Endodermal cell (in vitro differentiated cells): ENCODE measurements at places on chromosomes 2 and 18. TPM values are rescaled to one million over a fixed set of nuclear protein-coding genes. Genes with fewer than 3 reads are reported as not detected.

SPATA3 gene
- not detected in 3 replicates for total RNA-seq

TDRD15 gene
- total RNA-seq = 0.29 and 0.44 TPM in 2 replicates

DNA sequence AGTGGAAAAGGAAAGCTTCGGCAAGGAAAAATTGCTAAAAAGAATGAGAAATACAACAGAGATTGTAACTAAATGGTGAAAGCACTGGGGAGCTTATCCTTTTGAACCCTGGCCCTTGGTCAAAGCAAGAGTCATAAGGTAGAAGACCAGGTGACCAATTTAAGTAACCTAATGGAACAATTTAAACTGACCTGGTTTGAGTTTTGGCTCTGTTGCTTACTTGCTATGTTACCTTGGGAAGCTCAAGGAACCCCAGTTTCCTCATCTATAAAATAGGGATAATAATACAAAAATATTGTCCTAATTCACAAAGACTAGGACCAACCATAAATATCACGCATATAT lies 48.6 kb downstream of the NHEJ1 start:
- no peaks in the 10 kb centered on the region for H3K27me3 ChIP-seq
- no peak overlapping the region for H3K4me3 ChIP-seq
- H3K36me3 ChIP-seq = no peaks in the 10 kb centered on the region
- peaks cover 6% of the 10 kb centered on the region for H3K4me1 ChIP-seq
- H3K27ac ChIP-seq = no peak overlapping the region

- H3K4me1 ChIP-seq = no peaks in the 10 kb centered on the region
- H3K4me3 ChIP-seq = no peak overlapping the region
- no peaks in the 10 kb centered on the region for H3K27me3 ChIP-seq
- H3K27ac ChIP-seq = no peak overlapping the region
These were observed 80.7 kb upstream of the MEX3C start for GRCh38 chr18:51278045-51278649.

- no peaks in the 10 kb centered on the region for H3K27me3 ChIP-seq
- no peak overlapping the region for H3K27ac ChIP-seq
- no peaks in the 10 kb centered on the region for H3K36me3 ChIP-seq
- H3K4me3 ChIP-seq = no peak overlapping the region
These were observed 227.8 kb upstream of the CDH2 start for GRCh38 chr18:28404694-28405093.

DNA sequence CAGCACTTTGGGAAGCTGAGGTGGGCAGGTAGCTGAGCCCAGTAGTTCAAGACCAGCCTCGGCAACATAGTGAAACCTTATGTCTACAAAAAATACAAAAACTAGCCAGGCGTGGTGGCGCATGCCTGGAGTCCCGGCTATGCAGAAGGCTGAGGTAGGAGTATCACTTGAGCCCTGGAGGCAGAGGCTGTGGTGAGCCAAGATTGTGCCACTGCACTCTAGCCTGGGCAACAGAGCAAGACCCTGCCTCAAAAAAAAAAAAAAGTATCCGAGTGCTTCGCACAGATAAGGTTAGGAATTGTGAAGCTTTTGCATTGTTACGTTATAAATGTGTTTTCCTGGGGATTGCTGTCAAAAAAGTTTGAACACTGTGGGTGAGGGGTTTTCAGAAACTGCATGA lies 4.1 kb downstream of the CTDSP1 start:
- H3K27me3 ChIP-seq = no peaks in the 10 kb centered on the region
- peaks cover 33% of the 10 kb centered on the region for H3K36me3 ChIP-seq
- H3K4me3 ChIP-seq = no peak overlapping the region
- no peak overlapping the region for H3K27ac ChIP-seq

- DNase-seq = no peak
- H3K36me3 ChIP-seq = no peaks in the 10 kb centered on the region
- H3K27ac ChIP-seq = no peak overlapping the region
- H3K4me3 ChIP-seq = no peak overlapping the region
- no peaks in the 10 kb centered on the region for H3K4me1 ChIP-seq
These were observed 202.0 kb upstream of the LRRTM1 start for GRCh38 chr2:80506563-80506962.

- no peak overlapping the region for H3K4me3 ChIP-seq
- H3K27ac ChIP-seq = no peak overlapping the region
- H3K36me3 ChIP-seq = no peaks in the 10 kb centered on the region
- H3K27me3 ChIP-seq = no peaks in the 10 kb centered on the region
- no peak for DNase-seq
These were observed 151.1 kb downstream of the CCDC148 start for GRCh38 chr2:158305501-158305900.

DNA sequence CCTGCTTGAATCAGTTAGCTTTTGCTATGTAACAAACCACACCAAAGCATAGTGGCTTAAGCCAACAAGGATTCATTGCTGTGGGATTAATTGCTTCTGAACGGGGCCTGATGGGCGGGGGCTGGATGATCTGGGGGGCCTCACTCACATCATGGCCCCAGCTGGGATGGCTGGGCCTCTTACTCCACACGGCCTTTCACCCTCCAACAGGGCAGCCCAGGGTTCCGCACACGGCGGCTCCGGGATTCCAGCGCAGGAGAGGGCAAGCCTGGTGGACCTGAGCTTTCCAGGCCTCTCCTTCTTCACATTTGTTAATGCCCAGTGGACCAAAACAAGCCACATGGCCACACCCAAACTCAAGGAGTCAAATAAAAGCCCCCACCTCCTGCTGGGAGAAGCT lies 86.3 kb upstream of the PHLPP1 start:
- H3K36me3 ChIP-seq = no peaks in the 10 kb centered on the region
- no peaks in the 10 kb centered on the region for H3K4me1 ChIP-seq
- DNase-seq = no peak
- no peak overlapping the region for H3K27ac ChIP-seq
